HTR-8/SVneo (cell line): ENCODE measurements at places on chromosomes 7 and 10.

- DNase-seq = no peak
Observed at GRCh38 chr10:59055045-59055444, 121.4 kb upstream of the PHYHIPL start.

DNA sequence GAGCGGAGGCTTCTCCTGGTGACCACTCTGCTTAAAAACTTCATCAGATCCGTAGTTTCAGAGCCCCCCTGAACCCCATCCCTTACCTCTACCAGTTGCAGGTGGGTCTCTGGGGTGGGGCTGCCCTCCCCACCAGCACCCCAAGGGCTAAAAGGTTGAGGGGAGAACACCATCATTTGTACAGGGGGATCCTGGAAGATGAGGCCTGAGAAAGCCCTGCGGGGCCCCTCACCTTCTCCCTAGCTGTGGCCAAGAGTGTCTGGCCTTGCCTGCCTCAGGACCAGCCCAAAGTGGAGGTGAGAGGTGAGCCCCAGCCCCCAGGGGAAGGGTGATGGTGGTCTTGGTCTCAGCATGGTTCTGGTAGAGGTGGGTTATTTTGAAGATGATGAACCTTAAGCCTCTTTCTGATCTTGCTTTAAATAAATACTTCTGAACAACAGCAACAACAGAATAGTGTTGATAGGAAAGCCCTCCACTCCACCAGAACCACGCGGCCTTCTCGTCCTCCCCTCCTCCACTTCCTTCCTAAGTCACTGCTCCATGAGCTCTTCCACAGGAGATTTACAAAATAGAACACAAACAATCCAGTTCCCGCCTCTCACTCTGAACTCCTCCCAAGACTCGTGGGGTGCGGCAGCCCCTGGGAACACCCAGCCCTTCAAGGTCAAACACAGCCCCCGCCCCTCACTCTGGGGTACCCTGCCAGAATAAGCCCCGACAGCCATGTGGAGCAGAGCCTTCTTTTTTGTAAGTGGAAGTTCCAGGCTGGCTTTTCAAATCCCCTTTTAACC is 169.1 kb downstream of the EGFR start:
- DNase-seq = no peak

DNA sequence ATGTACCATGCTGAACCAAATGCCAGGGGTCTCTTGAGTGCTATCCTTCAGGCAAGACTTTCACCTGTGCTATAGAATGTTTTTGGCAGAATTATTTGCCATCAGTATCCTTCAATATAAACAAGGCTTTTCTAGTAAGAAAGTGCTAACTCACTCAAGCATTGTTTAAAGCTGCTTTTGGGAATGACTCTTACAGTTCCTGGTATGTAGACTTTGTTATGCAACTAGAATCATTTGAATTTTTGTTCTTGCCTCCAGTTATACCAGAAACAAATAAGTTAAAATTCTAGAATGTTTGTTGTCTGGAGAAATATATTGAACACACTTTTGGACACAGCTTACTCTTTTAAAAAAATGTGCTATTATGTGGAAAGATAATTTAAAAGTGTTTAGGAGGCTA is 39.5 kb upstream of the RTKN2 start:
- DNase-seq = no peak

DNA sequence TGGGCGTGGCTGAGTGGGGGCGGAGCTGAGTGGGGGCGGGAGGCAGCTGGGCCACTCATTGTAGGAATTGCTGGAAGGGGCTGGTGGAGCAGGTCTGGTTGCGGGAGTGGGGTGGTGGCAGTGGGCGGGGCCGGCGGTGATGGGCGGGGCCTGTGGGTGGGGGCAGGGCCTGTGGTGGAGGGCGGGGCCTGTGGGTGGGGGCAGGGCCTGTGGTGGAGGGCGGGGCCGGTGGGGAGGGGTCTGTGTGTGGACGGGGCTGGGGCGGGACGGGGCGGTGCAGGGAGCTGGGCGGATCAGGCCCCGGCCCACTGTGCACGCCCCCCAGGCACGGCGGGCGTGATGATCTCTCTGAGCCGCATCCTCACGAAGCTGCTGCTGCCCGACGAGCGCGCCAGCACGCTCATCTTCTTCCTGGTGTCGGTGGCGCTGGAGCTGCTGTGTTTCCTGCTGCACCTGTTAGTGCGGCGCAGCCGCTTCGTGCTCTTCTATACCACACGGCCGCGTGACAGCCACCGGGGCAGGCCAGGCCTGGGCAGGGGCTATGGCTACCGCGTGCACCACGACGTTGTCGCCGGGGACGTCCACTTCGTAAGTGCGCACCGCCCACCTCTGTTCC is 14.0 kb downstream of the SLC29A4 start:
- no peak for DNase-seq

GRCh38 chr7:27767374-27767773 is 27.4 kb downstream of the TAX1BP1 start:
- DNase-seq = peak; percentile 11

DNA sequence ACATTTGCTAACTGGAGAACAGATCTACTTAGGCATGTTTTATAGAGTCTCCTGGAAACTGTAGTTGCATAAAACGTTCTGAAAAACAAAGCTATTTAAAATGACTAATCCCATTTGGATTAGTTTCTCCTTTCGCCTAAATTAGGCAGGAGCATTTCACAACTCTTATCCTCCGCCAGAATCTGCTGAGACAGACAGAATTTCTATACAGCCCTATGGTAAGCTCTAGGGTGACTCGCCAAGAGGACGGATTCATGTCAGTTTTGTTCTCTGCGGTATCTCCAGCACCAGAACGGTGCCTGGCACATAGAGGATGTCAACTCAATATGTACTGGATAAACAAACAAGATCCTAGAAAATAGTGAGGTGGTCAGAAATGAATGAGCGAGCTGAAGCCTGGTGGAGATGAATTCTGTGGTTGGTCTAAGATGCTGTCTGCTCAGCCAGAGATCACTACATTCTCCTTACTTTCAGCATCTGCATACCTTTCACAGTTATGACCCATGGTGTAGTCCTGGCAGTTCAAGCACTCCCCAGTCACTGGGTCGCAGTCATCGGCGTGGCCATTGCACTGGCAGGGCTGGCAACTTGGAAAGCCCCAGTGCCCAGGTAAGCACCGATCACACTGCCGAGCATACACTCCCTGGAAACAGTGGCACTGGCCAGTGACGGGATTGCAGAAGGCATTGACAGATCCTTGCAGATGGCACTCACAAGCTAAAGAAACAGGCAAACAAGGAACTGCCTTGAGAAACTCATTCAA is 44.0 kb downstream of the LAMB1 start:
- DNase-seq = no peak

DNA sequence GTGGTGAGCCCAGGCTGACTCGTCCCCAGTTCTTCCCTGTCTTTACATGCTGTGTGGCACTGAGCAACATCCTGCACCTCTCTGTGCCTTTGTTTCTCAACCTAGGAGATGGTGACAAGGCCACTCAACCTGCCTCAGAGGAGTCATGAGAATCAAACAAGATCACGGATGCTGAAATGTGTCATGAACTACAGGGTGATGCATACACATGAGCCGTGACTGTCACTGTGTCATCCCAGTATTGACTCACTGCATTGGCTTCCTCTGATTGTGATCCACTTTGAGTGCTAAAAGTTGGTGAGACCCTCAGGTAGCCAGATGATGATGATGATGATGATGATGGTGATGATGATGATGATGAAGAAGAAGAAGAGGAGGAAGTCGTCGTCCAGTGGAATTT is 11.5 kb downstream of the C10orf71 start:
- DNase-seq = no peak

- DNase-seq = no peak
Observed at GRCh38 chr7:49714182-49714581, 59.3 kb upstream of the VWC2 start.

GRCh38 chr10:125187238-125188194 is 27.2 kb upstream of the CTBP2 start:
- no peak for DNase-seq

- no peak for DNase-seq
Observed at GRCh38 chr7:127516320-127516719, 69.1 kb downstream of the GCC1 start.

GRCh38 chr7:106248600-106248999 is 36.2 kb downstream of the NAMPT start:
- DNase-seq = no peak

DNA sequence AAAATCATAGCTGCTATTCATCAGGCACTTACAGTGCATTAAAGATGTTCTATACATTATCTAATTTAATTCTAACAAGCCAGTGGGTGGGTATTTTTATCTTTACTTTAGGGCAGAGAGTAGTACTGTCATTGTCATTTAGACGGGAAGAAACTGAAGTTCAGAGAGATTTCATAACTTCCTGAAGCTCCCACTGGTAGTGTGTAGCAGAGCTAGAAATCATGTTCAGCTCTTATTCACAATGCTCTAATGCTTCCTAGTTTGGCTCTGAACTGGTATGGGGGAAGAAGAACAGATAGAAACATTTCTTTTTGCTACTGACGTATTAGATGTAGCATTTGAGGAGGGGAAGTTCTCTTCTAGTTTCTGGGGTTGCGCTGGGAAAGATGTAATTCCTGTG is 116.7 kb downstream of the CYP26A1 start:
- DNase-seq = no peak

GRCh38 chr7:17130281-17131059 is 168.0 kb upstream of the AHR start:
- peak; percentile 57 for DNase-seq

GRCh38 chr10:72254813-72255568 is 18.7 kb upstream of the DDIT4 start:
- peak; percentile 83 for DNase-seq

DNA sequence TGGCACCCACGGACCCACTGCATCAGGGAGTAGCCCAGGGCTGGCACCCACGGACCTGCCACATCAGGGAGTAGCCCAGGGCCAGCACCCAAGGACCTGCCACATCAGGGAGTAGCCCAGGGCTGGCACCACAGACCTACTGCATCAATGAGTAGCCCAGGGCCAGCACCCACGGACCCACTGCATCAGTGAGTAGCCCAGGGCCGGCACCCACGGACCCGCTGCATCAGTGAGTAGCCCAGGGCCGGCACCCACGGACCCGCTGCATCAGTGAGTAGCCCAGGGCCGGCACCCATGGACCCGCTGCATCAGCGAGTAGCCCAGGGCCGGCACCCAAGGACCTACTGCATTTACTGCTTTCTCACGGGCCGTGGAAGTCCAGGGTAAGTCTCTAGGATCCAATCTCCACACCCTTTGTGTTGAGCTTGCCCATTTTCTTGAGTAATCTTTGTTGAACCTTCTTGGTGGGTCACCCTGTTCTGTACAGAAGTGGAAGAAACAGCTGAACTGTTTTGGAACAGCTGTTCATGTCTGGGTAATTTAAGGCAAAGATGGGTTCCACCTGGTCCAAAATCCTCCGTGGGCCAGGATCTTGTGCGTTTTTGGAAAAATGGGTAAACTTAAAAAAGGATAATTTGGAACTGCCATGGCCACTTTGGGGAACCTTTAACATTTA is 69.0 kb downstream of the VIPR2 start:
- DNase-seq = no peak

DNA sequence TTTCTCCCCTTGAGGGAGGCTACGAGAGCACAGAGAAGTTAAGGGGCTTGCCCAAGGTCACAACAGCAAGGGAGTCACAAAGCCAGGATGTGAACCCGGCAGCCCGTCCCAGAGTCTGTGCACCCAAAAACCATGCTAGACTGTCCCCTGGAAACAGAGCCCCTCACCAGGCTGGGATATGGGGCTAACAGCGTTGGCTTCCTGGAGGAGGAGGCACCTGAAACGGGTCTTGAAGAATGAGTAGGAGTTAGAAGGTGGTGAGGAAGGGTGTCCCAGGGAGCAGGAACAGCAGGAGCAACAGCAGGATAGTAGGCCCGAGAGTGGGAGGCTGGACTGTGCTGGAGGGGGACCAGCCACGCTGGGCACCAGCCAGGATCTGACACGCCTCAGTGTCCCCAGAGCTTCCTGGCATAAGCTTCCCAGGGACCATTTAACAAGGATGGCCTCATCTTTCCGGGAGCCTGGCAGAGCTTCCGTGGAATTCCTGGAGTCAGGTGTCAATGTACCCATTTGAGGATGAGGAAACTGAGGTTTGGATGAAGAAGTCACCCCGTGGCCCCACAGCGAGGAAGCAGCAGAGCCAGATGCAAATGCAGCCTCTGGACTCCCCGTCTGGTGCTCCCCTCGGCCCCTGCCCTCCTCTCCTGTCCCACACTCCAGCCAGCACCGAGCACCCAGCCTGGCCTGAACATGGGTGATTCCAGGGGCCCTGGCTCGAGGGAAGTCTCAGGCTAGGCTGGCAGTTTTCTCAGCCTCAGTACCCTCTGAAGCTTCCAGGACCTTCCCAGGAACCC is 3.3 kb upstream of the GRIFIN start:
- DNase-seq = no peak
